ENCODE measurements at places on chromosomes 7 and 10. TPM values are rescaled to one million over a fixed set of nuclear protein-coding genes. Genes with fewer than 3 reads are reported as not detected.
A peak's percentile ranks its signal among the peaks of the same experiment; 100 is the strongest.

DNA sequence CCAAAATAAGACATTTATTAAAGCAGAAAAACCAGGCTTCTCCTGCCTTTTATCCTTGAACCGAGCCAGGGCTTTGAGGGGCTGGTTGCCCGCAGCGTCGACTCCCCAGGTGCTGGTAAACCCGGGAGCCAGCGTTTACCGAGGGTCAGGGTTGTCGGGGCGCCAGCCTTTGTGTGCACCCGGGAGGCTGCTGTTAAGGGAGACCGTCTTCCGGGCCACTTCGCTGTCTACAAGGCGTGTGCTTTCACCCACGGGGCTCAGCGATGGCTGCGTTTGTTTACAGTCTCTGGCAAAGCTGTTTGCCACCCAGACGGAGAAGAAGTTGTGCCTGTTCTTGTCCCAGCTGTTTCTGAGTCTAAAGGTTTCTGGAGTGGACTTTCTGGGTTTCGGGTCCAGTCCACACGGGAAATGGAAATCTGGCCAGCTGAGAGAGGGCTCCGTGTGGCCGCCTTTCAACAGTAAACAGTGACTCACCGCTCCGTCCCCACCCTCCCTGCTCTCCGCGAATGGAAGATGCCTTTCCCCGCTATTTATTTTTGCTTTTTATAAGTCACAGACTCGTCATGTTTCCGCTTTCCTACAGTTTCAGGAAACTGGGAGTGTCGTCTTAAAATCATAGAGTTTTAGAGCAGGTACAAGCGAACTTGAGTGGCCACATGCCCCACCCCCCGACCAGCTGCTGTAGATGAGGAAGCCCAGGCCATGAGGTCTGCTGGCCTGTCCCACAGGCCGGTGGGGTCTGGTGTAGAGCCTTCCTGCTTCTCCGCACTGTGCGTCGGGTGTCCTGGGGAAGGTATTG is 2.2 kb downstream of the MAFK start:
- no peaks in the 10 kb centered on the region for H3K27me3 ChIP-seq
- H3K4me3 ChIP-seq, result peak overlapping the region; percentile 19
- no peaks in the 10 kb centered on the region for H3K36me3 ChIP-seq
- peak overlapping the region; percentile 89 for H3K27ac ChIP-seq
- DNase-seq, result peak; percentile 91

DNA sequence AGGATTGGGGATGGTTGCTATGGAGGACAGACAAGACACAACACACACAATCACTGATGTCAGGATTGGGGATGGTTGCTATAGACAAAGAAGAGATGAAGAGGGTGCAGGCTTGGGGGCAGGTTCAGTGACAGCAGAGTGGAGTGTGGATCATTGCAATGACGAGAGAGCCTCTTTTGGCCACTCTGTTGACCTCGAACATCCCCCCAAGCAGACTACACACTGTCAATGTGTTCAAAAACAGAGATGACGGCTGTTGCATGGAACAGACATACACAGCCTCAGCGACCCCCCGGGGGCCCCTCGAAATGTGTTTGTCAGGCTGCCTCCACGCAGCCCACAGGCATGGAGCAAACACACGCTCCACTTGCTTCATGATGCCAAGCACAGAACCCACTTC is 133.0 kb downstream of the PTPRN2 start:
- no peaks in the 10 kb centered on the region for H3K27me3 ChIP-seq
- H3K27ac ChIP-seq, result no peak overlapping the region
- no peaks in the 10 kb centered on the region for H3K4me1 ChIP-seq
- no peak for DNase-seq
- no peaks in the 10 kb centered on the region for H3K36me3 ChIP-seq
- no peak overlapping the region for H3K4me3 ChIP-seq

GRCh38 chr7:52247518-52247917 is 787.9 kb upstream of the POM121L12 start:
- H3K4me1 ChIP-seq, result no peaks in the 10 kb centered on the region
- no peak for DNase-seq
- H3K27me3 ChIP-seq, result no peaks in the 10 kb centered on the region
- no peak overlapping the region for H3K27ac ChIP-seq
- H3K4me3 ChIP-seq, result no peak overlapping the region
- no peaks in the 10 kb centered on the region for H3K36me3 ChIP-seq

DNA sequence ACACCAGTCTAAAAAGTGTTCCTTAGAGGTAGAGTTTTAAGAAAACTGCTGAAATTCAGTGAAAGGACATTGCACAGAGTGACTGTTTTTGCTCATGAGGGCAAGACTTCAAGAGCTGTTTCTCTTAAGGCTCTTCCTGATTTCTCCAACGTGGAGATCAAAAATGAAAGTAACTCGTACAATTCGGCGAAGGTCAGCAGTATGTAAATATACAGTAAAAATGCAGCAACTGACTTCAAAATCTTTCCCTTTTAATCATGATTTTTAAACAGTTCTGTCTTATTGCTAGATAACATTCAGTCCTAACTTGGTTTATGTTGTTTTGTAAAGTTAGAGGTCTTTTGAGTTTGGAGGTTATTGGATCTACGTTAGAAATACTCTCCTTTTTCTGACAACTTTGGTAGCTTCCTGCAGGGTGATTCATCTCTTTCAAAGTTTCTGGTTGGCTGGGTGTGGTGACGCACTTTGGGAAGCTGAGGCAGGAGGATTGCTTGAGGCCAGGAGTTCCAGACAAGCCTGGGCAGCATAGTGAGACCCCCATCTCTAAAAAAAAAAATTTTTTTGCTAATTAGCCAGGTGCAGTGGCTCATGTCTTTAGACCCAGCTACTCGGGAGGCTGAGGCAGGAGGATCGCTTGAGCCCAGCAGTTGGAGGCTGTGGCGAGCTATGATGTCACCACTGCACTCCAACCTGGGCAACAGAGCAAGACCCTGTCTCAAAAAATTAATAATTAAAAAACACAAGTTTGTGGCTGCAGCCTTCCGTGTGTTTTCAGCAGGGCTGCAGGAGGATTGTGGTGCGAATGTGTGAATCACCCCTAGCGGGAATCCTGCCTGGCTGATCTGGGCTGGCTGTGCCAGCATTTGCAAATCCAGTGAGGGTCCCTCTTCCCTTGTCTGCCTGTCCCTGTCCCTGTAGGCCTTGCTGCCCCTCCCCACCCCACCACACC is 29.2 kb upstream of the AP5Z1 start:
- peaks cover 2% of the 10 kb centered on the region for H3K4me1 ChIP-seq
- no peak overlapping the region for H3K4me3 ChIP-seq
- H3K27ac ChIP-seq, result peak overlapping the region; percentile 70
- no peaks in the 10 kb centered on the region for H3K27me3 ChIP-seq
- H3K36me3 ChIP-seq, result no peaks in the 10 kb centered on the region

GRCh38 chr7:29194206-29194593 is 375 bp upstream of the CHN2 start:
- no peaks in the 10 kb centered on the region for H3K4me1 ChIP-seq
- peak; percentile 80 for DNase-seq

- H3K4me3 ChIP-seq, result no peak overlapping the region
- no peaks in the 10 kb centered on the region for H3K36me3 ChIP-seq
- H3K27me3 ChIP-seq, result no peaks in the 10 kb centered on the region
- no peak for DNase-seq
- peaks cover 2% of the 10 kb centered on the region for H3K4me1 ChIP-seq
- H3K27ac ChIP-seq, result no peak overlapping the region
Observed at GRCh38 chr10:113639966-113640365, 23.9 kb downstream of the NRAP start.

DNA sequence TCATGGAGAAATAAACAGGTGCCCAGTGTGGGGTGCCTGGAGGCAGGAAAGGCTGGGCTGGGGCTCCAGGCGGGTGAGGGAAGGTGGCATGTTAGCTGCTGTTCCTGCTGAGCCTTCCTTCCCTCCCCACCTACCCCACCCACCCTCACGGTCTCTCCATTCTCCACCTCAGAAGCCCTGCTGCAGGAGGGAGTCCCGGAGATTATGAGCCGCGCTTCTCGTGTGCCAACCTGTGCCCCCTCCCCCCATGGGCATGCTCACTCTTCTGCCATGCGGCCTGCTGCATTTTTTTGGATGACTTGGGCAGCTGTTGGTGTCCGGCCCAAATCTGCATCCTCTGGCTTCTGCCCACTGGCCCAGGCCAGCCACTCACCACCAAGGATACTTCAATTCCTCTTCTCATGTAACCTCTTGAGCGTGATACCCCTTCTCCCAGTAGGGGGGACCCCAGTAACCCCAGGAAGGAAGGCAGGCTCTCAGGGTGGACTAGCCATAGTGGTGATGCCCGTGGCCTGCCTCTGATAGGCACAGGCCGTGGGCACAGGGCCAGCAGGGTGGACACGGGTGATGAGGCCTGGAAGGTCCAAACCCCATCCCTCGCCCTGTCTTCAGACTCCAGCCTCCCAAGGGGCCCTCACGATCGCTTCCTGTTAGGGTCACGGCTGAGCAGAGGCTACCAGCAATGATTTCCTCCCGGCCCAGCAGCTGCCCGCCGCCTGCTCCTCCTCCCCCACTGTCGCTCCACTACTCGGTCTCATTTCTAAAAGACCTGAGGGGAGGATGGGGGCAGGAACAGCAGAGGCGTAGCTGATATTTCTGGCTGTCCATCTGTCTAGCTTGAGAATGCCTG is 27.8 kb downstream of the UNC5B start:
- no peaks in the 10 kb centered on the region for H3K36me3 ChIP-seq
- H3K4me3 ChIP-seq, result no peak overlapping the region

- H3K36me3 ChIP-seq, result no peaks in the 10 kb centered on the region
- H3K27ac ChIP-seq, result no peak overlapping the region
- DNase-seq, result no peak
- H3K4me1 ChIP-seq, result no peaks in the 10 kb centered on the region
- H3K27me3 ChIP-seq, result no peaks in the 10 kb centered on the region
Observed at GRCh38 chr7:117383483-117384189, 43.7 kb downstream of the ASZ1 start.

Gene TMEM26
- 0.62 TPM for total RNA-seq

GRCh38 chr7:46229409-46229808 is 308.3 kb upstream of the IGFBP3 start:
- no peaks in the 10 kb centered on the region for H3K36me3 ChIP-seq
- H3K4me1 ChIP-seq, result no peaks in the 10 kb centered on the region
- H3K4me3 ChIP-seq, result no peak overlapping the region

- H3K4me1 ChIP-seq, result no peaks in the 10 kb centered on the region
- peaks cover 4% of the 10 kb centered on the region for H3K36me3 ChIP-seq
- H3K27ac ChIP-seq, result peak overlapping the region; percentile 94
- no peaks in the 10 kb centered on the region for H3K27me3 ChIP-seq
Observed at GRCh38 chr10:73850211-73850610, 24.1 kb downstream of the CAMK2G start.
